ENCODE measurements at places on chromosomes 11 and 22.
A peak's percentile ranks its signal among the peaks of the same experiment; 100 is the strongest.

- DNase-seq, result no peak
Measured at GRCh38 chr11:9462806-9463537, 2.2 kb downstream of the ZNF143 start.

GRCh38 chr11:43928721-43929120 lies 13.7 kb upstream of the C11orf96 start:
- DNase-seq, result no peak

GRCh38 chr22:49244466-49245420 lies 582.9 kb downstream of the BRD1 start:
- no peak for DNase-seq

GRCh38 chr11:95330302-95330701 lies 99.3 kb upstream of the SESN3 start:
- DNase-seq, result no peak

GRCh38 chr11:102676084-102676483 lies 29.5 kb downstream of the MMP27 start:
- DNase-seq, result no peak

DNA sequence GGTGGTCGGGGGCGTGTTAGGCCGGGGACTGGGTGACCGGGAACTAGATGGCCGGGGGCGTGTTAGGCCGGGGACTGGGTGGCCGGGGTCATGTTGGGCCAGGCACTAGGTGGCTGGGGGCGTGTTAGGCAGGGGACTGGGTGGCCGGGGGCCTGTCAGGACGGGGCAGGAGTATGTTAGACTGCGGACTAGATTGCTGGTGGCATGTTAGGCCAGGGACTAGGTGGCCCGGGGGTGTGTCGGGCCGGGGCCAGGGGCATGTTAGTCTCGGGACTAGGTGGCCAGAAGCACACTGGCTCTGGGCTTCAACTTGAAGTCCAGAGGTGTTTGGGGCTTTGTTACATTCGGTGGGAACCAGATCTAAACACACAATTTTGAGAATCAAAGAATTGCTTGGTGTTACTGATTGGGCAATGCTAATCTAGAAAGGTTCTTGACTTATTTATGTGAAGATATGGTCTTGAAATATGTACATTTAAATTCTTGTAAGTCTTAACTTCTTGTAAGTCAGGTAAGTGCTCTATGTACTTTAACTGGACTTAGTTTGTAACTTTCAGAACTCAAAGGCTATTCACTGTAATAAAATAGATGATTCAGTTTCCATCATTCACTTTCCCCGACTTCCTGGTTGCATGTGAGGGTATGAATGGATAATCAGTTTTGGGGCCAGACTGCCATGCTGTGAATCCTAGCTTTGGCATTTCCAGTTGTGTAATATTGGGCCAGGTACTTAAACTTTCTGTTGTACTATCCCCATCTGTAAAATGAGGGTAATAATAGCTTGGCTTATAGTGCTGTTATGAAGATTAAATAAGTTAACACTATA lies 1.1 kb downstream of the EXT2 start:
- DNase-seq, result no peak

DNA sequence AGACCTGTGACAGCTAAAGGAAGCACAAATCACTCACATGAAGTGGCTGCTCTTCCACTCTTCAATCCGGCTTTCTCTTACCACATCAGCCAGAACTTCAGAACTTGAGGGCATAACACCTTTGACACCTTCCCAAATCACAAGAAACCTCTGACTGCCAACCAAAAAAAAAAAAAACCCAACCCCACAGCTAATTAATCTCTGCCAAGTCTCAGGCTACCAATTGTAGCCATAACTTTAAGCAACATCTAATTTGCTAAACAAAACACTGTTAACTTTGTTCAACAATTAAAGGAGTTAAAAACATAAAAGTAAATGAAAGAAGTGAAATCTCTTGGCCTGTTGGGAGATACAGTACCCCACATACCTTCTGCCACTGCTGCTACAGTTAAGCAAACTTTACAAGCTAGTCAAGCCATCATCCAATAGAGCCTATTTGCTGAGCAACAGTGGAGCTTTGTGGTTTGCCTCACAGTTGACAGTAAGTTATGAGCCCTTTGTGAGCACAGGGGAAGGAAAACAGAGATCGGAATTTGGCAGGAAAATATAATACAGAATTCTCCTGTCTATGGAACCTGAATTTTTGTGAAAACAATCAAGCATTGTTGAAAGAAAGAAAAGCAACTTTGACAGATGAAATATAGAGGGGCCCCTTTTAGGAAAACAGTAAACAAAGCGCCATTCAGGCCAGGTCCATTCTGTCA lies at the start of gene SOX6:
Gene SOX6 (minus strand): TSS at position 490 of the 704 bp plus-strand sequence. CDS start 15,298 bp downstream, outside the sequence.
- no peak for DNase-seq

- DNase-seq, result no peak
Measured at GRCh38 chr22:38490475-38490874, 15.6 kb downstream of the DDX17 start.

- DNase-seq, result no peak
Measured at GRCh38 chr11:95559899-95560298, 229.7 kb downstream of the FAM76B start.

DNA sequence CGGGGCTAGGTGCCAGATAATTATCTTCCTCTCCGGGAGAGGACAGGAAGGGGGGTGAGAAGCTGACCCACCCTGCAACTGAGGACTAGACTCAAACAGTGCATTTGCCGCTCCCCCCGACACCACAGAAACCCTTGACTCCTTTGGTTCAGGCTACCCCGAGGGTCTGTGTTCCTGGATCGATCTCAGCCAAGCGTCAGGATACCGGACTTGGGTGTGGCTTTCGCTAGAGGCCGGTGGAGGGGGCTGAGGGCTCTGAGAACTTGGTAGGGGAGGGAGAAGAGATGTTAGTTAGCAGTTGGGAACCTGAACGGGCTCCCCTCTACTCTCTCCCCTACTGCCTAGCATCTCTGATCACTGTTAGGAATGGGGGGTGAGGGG lies 840 bp downstream of the SEZ6L start:
- DNase-seq, result no peak

DNA sequence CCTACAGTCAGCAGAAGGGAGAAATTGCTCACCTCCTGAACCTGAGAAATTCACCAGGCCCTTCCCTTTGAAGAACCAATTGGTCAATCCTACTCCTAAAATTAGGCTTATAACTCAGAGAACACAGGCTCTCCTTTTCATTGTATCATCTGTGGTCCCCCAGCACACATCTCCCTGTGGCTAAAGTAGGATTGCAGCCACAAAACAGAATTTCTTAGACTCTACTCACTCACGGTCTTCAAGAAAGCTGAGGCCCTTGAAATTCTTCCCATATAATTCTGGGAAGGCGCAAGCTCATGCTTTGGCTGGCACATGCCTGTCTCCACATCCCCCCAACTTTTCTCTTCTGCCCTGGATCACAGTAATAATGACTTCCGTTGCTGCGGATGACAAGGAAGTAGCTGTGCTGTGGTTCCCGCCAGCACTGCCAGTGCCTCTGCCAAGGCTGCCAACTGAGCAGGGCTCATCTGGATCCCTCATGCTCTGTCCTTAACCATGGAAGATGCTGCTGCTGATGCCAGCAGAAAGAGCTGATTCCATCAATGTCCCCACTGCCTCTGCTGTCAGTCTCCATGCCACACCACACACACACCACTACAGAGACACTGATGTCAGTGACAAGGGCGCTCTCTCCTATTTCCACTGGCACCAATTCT lies 200.6 kb upstream of the POU2AF2 start:
- no peak for DNase-seq

- no peak for DNase-seq
Measured at GRCh38 chr22:46846150-46846831, 83.8 kb downstream of the TBC1D22A start.

DNA sequence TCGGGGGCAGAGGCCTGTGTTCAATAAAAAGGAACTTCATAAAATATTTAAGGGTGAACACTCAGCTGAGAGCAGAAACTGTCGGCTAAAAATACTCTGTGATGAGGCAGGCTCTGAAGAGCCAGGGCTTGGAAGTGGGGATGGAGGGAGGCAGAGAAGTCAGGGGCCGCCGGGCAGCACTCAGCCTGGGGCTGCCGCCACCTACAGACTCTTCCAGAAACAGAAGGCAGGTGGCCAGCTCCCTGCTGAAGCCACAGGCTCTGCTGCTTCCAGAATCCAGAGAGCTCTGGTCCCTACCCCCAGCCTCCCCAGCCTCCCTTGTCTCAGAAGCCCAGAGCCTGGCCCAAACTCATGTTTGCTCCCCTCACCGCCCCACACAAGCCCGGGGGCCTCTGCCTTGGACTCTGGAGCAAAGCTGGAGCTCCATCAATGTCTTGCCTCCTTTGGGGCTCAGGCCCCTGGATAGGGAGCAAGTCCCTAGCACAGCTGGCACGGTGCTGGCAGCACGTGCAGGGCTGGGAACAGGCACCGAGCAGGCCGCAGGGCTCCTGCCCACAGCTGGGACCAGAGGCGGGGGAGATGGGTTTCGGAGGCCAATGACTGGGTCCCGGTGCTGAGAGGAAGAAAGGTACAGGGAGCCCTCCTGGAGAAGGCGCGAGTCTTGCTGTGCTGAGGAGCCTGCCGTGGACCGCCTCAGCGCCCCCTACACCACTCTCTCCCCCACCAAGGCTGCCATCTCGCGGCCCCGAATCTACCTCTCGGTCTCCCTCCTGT lies 8.2 kb downstream of the LRFN4 start:
- no peak for DNase-seq

DNA sequence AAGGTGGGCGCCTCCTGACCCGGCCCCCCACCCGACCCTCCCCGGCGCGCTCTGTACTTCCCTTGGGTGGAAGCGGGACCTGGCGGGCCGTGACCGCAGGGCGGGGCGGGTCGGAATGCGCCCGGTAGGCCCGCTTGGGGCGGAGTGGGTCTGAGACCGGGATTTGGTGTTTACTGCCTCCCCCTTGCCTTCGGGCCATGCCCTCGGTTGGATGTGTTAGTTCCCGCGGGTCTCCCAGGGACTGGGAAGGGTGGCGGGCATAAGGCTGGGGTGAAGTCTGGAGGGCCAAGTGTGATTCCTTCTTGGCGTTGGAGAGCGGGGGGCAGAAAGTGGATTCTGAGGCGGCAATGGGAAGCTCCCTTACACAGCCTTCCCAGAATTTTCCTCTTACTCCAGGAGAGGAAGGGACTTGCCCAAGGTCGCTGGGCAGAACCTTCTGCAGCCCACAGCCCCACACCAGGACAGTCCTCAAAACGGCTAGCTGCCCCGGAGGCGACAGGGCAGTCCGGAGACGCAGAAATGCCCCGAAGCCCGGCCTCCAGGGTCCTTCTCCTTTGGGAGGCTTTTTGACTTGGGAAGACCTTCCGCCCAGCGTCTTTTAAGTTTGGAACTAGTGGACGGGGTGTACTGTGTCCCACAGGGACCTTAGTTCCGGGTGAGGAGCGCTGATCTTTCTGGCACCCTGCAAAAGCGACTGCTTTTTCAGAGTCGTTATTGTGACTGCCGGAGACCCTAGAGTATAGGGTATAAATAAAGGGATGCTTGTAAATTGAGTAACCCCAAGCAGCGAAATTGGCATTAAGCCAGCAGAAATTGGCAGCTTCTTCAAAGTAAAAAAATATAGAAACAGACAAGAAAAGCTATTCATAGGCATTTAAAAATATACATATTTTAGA lies 647 bp downstream of the SWAP70 start:
- DNase-seq, result no peak

- DNase-seq, result no peak
Measured at GRCh38 chr11:109422870-109423465, 978 bp downstream of the C11orf87 start.

- no peak for DNase-seq
Measured at GRCh38 chr22:19115628-19116027, 6.6 kb downstream of the DGCR2 start.

DNA sequence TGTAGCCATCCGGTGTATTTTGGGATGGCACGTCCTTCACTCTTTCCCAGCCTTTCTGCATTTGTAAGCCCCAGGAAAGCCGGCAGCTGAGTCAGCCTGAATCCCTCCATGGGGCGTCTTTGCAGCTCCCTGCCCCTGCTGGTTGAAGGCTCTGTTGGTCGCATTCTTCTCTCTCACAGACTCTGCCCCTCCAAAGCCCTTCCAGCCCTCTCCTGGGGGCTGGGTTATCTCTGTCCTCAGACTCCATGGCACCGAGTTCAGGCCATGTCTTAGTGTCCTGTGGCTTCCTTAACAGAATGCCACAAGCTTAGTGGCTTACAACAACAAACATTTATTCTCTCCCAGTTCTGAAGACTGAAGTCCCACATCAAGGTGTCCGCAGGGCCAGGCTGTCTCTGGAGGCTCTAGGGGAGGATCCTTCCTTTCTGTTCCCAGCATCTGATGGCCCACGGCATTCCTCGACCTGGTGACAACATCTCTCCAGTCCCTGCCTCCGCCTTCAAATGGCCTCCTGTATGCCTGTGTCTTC lies 62.2 kb downstream of the BCR start:
- DNase-seq, result no peak

- DNase-seq, result no peak
Measured at GRCh38 chr11:74505911-74506310, 12.4 kb upstream of the LIPT2 start.

- DNase-seq, result no peak
Measured at GRCh38 chr22:35483730-35484129, 56.9 kb upstream of the RASD2 start.

- DNase-seq, result no peak
Measured at GRCh38 chr11:10892250-10892649, 34.4 kb upstream of the ZBED5 start.

- DNase-seq, result no peak
Measured at GRCh38 chr11:129319201-129319600, 56.4 kb upstream of the BARX2 start.

- no peak for DNase-seq
Measured at GRCh38 chr11:69437001-69437875, 44.2 kb upstream of the LINC01488 start.

- no peak for DNase-seq
Measured at GRCh38 chr11:14132312-14132711, 169.8 kb downstream of the SPON1 start.

- no peak for DNase-seq
Measured at GRCh38 chr11:100956351-100956750, 173.3 kb downstream of the PGR start.

- no peak for DNase-seq
Measured at GRCh38 chr11:69928975-69929374, 109.8 kb upstream of the FGF3 start.

GRCh38 chr22:50620593-50621355 lies 7.2 kb downstream of the ARSA start:
- peak; percentile 26 for DNase-seq

- DNase-seq, result no peak
Measured at GRCh38 chr22:45226503-45227186, 14.0 kb downstream of the KIAA0930 start.
